GF-D8 (cell line): ENCODE measurements at places on chromosomes 4 and X.

GRCh38 chr4:108399610-108400265, 220.6 kb upstream of the RPL34 start:
- no peak for DNase-seq

DNA sequence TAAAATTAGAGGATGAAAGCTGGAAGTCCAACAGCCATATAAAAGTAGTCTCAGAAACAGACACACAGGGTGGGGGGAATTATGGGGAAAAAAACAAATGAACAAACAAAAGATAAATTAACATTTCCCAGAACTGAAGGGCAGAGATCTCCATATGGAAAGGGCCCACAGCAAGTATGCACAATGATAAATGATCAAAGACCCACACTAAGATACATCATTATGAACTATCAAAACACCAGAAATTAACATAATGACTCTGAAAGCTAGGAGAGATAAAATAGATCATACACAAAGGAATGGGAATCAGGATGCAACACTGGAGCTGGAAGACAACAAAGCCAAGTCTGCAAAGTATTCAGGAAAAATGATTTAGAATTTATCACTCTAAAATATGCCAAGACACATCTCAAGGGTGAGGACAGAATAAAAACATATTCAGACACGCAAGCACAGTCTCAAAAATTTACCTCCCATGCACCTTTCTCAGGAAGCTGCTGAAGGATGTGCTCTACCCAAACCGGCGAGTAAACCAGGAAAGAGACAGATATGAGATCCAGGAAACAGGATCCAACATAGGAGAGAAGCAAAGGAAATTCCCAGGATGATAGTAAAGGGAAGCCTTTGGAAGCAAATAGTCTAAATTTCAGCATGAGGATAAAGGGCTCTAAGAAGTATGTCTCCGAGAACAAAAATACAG, 30.7 kb upstream of the KCNE5 start:
- DNase-seq: no peak

GRCh38 chr4:127601029-127601428, 31.7 kb upstream of the INTU start:
- no peak for DNase-seq

DNA sequence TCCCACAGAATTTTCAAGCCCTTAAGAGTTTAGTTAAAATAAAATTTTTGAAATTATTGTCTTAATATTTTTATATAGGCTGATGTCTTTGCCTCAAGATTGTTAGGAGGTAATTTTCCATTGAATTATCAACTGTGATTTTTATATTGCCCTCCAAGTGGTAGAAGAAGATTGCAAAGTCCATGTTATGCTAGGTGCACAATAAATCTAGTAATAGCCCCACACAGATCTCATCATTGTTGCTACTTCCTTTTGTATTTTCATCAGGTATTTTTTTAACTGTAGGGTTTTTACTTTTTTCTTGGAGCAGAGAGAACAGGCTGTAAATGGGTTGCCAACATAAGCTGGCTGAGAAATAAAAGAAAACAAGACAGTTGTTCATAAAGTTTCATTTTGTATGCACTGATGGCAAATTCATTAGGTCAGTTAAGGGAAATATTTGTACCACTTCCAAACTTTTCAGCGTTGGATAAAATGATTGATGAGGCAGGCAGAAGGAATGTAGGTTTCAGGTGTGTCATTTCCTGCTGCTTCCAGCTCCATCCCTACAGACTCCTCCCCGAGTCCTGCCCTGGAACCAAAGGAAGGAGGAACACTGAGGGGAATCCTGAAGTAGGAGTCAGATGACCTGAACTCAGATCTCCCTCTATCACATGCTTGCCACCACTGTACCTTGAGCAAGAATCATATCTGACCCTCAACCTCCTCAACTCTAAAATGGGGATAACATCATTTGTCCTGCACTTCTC, 105.5 kb downstream of the PRRG1 start:
- DNase-seq: no peak

GRCh38 chrX:96425200-96425599, 259.4 kb upstream of the DIAPH2 start:
- DNase-seq: peak; percentile 77

GRCh38 chr4:61630548-61630947, 430.4 kb downstream of the ADGRL3 start:
- DNase-seq: no peak

DNA sequence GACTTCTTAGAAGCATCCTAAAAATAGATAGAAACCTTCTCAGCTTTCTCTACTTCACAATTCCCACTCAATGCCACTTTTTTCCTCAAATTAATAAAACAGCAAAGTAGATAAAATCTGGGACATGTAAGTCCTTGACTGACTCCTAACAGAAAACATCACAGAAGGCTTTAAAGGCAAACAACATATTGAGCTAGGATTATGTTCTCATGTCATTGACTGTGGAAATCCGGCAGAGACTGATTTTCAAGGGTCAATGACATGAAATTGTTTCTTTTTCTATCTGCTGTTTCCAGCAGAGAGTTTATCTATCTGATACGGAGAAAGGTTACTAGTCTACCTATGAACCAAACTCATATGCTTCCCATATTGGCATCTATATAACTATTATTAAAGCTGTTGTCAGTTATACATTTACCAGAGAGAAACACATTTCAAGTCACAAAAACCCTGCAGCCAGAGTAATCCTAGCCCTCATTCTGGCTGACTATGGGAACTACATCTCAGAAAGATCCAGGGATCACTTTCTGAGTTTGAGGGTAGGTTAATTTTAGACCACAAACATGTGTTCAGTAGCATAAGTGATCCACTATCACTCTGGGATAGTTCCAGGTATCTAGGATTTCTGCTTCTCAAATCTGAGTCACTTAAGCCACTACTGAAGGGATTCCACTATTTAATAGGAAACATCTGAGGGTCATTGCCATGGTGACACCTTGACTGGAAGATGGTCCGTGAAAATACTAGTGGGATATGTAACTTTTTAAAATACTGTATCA, 147.6 kb downstream of the PPP3CA start:
- DNase-seq: no peak

DNA sequence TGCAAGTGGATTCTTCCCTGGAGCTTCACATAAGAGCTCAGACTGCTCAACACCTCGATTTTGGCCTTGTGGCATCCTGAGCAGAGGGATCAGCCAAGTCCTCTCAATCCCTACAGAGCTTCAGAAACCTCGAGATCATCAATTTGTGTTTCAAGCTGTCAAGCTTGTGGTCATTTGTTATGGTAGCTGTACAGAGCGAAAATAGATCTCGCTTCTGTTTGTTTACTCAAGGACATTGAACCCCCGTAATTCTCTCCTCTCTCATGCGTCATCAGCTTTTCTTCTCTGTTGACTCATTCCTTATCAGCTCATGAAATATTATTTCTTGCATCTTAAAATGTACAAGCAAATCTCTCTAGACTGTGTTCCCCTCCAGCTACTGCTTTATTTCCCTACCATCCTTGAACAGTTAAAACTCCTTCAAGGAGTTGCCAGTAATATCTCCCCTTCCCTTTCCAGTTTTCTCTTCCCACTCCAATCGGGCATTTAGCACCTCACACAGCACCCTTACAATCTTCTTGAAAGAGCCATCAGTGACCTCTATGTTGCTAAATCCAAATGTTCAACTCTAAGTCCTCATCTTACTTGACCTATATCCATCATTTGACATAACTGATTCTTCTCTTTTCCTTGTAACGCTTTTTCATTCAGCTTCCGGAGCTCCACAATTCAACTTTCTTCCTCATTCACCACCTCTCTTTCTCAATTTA, 106.2 kb upstream of the FAT1 start:
- DNase-seq: no peak

- DNase-seq: no peak
These were observed 196.8 kb upstream of the ADGRL3 start for GRCh38 chr4:61003301-61003700.

DNA sequence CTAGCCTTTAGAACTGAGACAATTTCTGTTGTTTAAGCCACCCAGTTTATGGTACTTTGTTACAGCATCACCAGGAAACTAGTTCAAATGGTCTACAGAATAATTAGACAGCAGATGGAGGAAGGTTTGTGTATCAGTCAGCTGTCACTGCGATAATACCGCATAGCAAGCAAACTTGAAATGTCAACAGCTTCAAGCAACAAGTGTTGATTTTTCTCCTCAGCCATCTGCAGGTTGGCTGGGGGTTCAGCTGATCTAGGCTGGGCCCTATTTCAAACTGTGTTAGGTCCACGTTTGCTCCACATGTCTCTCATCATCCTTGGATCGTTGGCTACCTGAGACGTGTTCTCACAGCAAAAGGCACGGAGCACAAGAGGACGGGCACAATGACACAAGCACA, 19.2 kb upstream of the PHEX start:
- DNase-seq: no peak

- peak; percentile 89 for DNase-seq
These were observed 73.8 kb downstream of the FBXW7 start for GRCh38 chr4:152462047-152462446.

DNA sequence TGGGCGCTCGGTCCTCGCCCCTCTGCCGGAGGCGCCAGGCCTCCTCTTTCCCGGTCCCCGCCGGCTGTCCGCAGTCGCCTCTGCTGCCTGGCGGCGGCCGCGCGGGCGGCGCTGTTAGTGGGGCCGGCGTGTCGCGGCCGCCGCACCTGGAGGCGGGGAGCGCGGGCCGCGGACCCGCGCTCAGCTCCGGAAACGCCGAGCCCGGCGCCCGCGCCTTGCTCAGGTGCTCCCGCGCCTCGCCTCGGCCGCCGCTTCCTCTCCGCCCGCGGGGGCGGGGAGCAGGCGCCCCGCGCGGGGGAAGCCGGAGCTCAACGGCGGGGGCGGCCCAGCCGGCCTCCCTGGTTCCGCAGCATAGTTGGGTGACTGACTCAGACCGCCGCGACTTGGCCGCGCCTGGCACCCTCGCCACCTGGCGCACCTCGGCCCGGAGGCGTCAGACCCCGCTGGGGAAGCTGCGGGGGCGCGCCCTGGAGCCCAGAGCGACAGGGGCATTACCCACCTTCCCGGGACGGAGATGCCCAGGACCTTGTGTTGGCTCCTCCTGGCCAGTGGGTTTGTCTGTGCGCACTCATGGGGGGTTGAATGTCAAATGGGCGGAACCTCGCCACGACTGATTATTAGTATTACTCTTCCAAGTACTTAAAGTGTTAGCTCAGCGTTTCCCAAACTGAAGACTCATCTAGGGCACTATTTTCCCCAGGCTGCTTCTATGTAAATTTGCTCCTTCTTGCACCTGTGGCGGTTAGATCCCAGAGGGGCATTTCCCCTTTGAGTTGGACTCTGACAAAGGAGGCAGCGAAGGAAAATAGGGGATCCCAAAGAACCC, at the start of gene ARAP2:
Gene ARAP2 (minus strand): TSS at position 258 of the 826 bp plus-strand sequence. CDS start 15,028 bp downstream, outside the sequence.
- no peak for DNase-seq

DNA sequence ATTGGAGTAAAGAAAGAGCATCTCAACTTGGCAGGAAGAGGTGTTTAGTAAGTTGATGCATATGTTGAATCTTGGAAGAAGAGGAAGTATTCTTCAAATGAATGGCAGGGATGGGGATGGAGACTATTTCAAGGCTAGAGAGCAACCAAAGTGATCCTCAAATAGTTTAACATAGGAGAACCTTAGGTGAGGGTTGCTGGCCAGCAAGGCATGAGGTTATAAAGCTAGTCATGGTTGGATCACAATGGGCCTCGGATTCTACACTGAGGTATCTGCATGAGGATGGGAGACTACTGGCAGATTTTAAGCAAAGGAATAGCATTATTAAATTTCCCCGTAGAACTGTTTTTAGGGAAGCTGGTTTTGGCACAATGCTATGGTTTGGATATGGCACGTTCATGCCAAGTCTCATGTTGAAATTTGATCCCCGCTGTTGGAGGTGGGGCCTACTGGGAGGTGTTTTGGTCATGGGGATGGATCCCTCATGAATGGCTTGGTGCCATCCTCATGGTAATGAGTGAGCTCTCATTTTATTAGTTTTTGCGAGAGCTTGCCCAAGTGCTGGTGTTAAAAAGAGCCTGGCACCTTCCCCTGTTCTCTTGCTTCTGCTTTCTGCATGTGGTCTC, 41.9 kb upstream of the ETNPPL start:
- no peak for DNase-seq

DNA sequence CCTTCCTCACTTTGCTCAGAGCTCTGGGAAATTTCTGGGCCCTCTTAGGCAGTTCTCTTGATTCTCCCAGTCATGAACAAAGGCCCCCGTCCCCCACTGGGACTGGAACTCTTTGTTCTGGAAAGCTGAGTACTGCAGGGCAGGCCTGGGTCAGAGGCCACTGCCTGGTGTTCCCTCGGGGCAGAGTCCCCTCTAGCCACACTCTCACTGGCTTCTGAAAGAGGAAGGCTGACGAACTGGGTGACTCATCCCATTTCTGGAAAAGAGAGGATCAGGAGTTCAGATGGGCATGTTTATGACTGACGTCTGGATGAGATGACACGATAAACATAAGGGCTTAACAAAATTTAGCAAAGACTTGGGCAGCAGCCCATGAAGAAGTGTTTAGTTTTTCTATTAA, 47.7 kb downstream of the DDX3X start:
- no peak for DNase-seq
